Astrocyte of the spinal cord (primary cell): ENCODE measurements at places on chromosomes 1 and 21.

- no peak for DNase-seq
These were observed 11.3 kb downstream of the LY9 start for GRCh38 chr1:160807247-160807646.

GRCh38 chr1:3718764-3719163 is 33.5 kb upstream of the CCDC27 start:
- DNase-seq = no peak

GRCh38 chr1:41158966-41159365 is 83.1 kb downstream of the SCMH1 start:
- DNase-seq = no peak

DNA sequence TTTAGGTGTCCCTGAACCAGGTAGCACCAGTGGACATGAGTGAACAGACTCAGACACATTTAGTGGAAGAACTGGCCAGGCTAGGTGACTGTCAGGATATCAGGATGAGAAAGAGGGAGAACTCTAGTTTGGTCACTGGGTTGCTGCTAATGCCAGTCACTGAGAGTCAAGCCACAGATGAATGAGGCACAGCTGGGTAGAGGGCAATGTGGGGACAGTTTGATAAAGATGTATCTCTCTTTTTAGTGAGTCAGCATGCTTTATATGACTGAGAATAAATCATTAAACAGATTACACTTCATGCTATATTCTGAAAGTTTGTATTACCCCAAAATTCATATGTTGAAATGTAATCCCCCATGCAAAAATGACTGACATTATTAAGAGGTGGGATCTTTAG is 87.1 kb downstream of the SELENOF start:
- DNase-seq = no peak

- DNase-seq = no peak
These were observed 52.7 kb upstream of the DIRAS3 start for GRCh38 chr1:68103011-68103545.

- DNase-seq = no peak
These were observed 8.5 kb downstream of the AGT start for GRCh38 chr1:230705289-230706019.

DNA sequence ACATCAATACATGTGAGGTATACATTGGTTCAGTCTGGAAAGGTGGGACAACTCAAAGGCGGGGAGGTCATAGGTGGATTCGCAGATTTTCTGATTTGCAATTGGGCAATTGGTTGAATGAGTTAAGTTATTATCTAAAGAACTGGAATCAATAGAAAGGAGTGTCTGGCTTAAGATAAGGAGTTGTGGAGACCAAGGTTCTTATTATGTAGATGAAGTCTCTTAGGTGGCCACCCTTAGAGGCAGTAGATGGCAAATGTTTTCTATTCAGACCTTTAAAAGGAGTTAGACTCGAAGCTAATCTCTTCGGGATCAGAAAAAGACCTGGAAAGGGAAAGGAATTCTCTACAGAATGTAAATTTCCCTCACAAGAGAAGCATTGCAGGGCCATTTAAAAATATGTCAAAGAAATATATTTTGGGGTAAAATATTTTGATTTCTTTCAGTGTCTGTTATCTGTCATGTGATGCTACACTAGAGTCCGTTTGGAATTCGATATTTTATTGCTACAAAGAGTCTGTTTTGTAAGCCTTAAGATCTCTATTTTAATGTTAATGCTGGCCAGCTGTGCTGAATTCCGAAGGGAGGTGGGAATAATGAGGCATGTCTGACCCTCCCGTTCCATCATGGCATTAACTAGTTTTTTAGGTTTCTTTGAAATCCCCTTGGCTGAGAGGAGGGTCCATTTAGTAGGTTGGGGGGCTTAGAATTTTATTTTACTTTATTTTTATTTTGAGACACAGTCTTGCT is 265.1 kb downstream of the PTPRU start:
- DNase-seq = no peak

DNA sequence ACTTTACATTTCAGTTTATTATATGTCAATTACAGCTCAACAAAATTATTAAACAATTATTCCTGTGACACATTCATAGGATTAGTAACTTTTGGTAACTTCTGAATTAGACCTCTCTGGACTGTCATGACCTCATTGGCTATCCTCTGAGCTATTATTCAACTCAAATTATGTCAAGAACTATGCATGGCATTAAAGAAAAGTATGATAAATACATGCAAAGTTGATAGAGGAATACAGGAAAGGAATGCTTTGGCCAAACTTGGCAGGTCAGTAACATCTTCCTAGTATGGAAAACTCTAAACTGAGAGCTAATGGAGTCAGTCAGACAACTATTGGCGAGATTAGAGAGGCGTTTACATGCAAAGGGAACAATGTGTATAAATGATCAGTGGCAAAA is 158.4 kb downstream of the DUSP10 start:
- DNase-seq = no peak

DNA sequence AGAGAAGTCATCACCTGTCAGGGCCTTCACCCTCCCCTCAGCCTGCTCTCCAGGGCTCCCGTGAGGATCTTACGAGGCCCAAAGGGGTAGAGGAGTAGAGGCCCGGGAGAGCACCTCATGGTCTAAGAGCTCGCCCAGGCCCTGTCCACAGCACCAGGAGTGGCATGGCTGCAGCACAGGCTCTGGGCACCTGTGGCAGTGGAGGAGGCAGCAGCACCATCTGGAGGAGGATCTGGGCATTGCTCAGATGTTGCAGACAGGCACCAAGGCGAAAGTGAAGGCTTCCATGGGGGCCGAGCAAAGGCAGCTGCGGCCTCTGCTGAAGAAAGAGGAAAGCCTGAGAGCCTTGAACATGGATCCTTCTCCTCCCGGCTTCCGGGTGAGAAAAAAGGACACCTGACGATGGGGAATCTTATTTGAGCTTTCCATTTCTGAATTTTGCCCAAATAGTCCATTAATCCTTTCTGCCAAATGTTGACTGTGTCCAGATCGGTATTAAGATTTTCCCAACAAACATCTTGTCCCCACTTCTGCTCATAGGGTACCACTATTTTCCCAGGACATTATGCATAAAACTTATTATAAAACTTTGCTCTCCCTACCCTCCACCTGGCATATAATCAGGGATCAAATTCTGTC is 604.7 kb downstream of the PTPRC start:
- DNase-seq = peak; percentile 32

- DNase-seq = no peak
These were observed 380.6 kb downstream of the SIPA1L2 start for GRCh38 chr1:232249339-232249738.

- peak; percentile 72 for DNase-seq
These were observed 26.1 kb downstream of the UBE2T start for GRCh38 chr1:202315576-202316168.

DNA sequence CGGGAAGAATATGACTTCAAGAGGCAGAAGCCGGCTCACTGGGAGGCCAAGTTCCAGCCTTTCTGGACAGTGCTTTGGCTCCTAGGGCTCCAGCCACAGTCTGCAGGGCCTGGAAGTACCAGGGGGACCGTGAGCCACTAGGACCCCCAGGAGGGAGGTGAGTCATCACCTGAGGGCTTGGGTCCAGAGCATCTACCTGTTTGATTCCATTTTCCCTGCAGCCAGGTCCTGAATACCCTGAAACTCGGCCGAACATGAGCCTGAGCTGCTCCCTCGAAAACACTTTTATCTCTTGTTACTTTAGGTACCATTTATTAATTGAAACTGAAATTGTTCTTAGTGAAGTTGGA is 164.1 kb downstream of the RYR2 start:
- DNase-seq = no peak

GRCh38 chr1:214295934-214296333 is 15.0 kb downstream of the SMYD2 start:
- no peak for DNase-seq

GRCh38 chr1:222104694-222105392 is 363.0 kb upstream of the DUSP10 start:
- no peak for DNase-seq

- no peak for DNase-seq
These were observed 39.8 kb downstream of the DENND1B start for GRCh38 chr1:197735461-197735860.

- DNase-seq = peak; percentile 64
These were observed 36.9 kb downstream of the EIF2D start for GRCh38 chr1:206575165-206575893.

- DNase-seq = no peak
These were observed 313.5 kb downstream of the DISC1 start for GRCh38 chr1:231940116-231940515.

DNA sequence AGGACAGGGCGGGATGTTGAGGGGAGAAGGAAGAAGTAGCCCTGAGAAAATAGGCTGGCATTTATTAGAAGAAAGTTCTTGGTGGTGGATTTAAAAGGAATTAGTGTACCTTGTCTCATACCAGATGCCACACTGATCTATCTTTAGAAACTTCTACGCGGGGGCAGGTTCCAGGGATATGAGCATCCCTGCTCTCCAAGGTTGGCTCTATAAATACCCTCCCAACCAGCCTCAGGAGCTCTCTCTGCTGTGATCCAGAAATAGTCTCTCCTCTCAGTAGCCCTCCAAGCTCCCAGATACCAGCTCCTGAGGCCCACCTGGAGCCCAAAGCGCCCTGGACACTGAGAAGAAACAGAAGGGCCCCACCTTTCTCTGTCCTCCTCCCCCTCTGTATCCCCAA is 128.3 kb upstream of the TNR start:
- no peak for DNase-seq

DNA sequence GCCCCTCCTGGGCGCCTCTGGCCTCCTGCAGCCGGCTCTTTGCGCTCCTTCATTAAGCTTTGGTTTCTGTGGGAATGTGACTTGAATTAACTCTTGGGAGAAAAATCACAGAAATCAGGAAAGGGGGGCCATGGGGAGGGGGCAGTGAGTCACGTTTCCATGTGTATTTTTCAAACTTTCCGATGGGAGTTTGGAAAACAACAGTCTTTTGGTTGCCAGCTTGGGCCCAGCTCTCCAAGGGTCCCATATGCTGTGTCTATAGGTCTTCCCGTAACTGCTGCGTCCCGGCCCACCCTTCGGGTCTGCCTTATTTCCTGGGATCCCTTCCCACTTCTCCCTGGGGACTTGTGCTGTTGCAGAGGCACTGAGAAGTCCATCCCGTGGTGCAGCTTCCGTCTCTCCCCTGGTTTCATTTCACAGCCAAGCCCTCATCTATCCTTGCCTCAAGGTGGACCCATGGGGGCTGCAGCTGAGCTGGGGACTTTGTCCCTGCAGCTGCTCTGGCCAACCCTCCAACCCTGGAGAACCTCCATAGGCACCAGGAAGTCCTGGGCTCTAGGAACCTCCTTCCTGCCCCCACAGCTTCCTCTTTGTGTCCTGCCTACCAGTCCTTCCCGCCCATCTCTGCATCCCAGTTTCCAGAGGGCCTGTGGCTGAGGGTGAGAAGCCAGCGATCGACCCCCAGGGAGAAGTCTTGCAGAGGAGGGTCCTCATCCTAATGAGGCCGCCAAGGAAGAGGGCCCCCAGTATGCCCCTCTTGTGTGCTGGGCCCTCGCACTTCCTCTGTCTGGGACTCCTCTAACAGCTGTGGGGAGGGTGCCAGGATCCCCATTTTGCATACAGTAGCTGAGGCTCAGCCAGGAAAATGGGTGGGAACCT is 11.6 kb upstream of the LMNA start:
- DNase-seq = peak; percentile 73

DNA sequence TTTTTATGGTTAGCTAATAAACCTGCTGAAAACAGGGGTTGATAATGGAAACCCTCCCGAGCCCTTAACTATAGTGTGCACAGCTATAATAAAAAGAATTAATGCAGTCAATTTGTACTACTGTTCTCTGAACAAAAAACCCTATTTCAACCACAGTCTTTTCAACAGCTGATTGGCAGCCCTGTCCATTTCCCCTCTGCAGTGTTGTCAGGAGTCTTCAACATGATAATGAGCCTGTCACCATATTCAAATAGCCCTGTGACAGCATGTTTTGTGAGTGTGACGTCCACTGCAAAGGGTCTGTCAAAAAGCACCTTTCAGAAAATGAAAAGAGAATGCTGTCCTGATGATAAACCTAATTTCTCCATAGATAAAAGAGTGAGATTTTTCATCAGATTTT is 92.7 kb downstream of the ESRRG start:
- DNase-seq = no peak

GRCh38 chr1:109884242-109884891 is 26.3 kb upstream of the CSF1 start:
- DNase-seq = no peak

DNA sequence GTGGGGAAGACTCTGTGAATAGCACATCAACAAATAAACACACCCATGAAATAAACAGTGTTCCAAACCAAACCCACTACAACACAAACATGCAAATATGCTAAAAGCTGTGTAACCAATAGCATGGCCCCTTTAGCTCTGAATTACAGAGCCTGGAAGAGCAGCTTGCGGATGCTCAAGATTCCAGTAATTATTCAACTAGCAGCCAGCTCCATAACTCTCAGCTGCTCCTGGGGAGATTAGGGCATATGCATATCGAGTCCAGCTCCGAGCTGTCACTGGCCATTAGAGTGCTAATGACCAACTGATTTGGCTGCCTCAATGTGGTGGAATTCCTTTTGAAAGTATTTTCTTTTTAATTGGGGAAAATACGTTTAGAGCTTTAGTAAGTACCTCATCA is 207.1 kb downstream of the HHAT start:
- DNase-seq = no peak

- no peak for DNase-seq
These were observed 217.0 kb downstream of the RWDD3 start for GRCh38 chr1:95451054-95451453.

GRCh38 chr1:41564741-41565475 is 80.4 kb upstream of the EDN2 start:
- DNase-seq = no peak

- peak; percentile 54 for DNase-seq
These were observed 485.3 kb upstream of the NFIA start for GRCh38 chr1:60596791-60597750.

GRCh38 chr21:14418920-14419319 is 36.0 kb upstream of the HSPA13 start:
- no peak for DNase-seq

DNA sequence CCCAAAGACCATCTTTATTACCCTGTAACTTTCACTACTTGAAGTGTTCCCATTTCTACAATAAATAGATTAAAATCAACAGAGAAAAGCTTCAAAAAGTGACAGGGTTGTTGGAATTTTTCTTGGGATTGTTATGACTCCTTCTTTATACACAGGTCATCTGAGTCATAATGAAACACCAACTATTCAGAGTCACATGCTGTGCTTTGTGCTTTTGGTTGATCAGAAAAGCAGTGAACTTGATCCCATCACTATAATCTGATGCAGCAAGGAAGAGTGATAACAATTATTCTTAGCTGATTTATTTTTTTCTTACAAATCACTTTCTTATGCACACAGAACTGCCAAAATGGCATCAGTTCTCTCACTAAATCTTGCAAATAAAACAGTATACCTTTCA is 422.9 kb downstream of the PTBP2 start:
- DNase-seq = peak; percentile 74
